Esophagus muscularis mucosa (tissue), 4 donors: ENCODE measurements at places on chromosomes 3 and 15.

DNA sequence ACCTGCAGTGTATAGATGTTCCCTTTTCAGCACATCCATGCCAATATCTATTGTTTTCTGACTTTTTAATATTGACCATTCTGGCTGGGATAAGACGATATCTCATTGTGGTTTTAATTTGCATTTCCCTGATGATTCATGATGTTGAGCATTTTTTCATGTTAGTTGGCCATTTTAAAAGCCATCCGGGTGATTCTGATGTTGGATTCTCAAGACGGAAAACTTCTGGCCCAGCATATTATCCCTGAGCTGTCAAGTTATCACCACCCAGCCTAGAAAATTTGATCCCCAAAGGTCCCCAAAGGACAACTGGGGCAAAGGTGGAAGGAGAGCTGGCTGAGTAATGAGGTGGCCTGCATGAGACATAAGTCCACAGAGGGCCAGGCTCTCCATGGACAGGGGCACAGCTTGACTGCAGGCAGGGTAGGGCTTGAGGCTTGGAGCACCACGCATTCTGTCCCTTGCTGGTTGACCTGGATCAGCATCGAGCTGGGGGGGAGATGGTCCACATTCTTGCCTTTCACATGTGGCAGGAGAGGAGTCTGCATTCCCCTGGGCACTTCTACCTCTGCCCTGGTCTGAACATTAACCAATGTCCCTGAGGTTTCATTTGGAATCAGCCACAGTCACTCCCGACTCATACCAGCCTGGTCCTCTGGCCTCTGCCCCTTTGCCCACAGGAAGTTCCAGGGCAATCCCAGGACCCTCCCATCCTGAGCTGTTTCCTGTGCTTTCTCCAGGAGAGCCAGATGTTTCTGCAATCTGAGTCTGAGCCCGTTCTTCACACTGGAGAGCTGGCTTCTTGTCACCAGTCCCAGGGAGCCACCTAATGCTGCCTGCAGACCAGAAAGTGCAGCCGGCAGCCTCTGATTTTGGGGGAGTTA lies 69.2 kb downstream of the ISG20 start:
- DNase-seq: no peak

- no peak for DNase-seq
These were observed 39.7 kb upstream of the PYGO1 start for GRCh38 chr15:55627730-55628368.

GRCh38 chr15:66805202-66805885 lies 103.3 kb downstream of the SMAD6 start:
- no peak for DNase-seq

- no peak for DNase-seq
These were observed 137.7 kb downstream of the BBX start for GRCh38 chr3:107660306-107660976.
